Progenitor cell of endocrine pancreas (in vitro differentiated cells): ENCODE measurements at places on chromosomes 1 and 21. TPM values are rescaled to one million over a fixed set of nuclear protein-coding genes. Genes with fewer than 3 reads are reported as not detected.

The PLEKHN1 gene
- 1.1 and 1.9 TPM in 2 replicates for total RNA-seq

The CFHR3 gene
- 0.31 and 0.55 TPM in 2 replicates for total RNA-seq

The BLACAT1 gene
- 6.3 and 6.7 TPM in 2 replicates for total RNA-seq

DNA sequence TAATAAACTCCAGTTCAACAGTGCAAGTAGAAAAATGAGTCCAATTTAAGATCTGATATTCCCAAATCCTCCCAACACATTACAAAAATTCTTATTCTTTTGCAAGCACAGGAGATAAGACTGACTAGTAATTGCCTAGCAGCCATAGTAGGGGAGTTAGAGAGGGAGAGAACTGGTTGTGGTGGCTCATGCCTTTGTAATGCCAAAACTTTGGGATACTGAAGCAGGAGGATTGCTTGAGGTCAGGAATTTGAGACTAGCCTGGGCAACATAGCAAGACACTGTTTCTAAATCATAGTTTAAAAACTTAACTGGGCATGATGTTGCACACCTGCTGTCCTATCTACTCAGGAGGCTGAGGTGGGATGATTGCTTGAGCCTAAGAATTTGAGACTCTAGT lies 26.7 kb upstream of the PAPPA2 start:
- DNase-seq, result no peak

DNA sequence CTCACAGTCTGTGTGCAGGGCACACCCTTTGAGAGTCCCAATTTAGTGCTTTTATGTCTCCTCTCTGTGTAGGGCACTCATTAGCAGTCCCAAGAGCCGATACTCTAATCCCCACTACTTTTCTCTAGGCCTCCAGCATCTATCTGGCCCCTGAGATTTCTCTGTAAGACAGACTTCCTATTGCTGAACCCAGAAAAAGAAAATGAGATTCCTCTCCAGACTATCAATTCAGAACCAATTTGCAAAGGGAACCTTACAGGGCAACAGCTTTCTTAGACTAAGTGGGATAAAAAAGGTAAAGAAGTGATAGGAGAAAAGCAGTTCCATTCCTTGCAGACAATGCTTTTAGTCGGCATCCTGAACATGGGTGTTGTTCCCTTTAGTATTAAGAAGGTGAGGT lies 172.2 kb downstream of the EDEM3 start:
- DNase-seq, result no peak

- DNase-seq, result no peak
Observed at GRCh38 chr1:190011585-190011984, 466.1 kb downstream of the BRINP3 start.

DNA sequence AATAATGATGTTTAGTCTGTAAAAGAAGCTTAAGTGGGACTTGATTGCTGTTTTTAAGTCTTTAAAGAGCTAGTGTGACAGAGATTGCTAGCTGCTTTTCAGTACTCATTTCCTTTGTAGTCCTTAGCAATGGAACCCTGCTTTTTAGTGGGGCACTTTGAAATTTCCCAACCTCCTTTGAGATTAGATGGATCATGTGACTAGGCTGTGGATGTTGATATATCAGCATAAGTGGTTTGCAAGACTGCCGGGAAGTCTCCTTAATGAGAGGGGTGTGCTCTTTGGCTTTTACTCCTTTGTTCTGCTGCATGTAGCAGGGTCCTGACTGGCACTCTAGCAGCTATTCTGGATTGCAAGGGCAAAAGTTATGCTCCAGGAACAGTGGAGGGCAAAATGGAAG lies 11.2 kb upstream of the RCOR3 start:
- no peak for DNase-seq

DNA sequence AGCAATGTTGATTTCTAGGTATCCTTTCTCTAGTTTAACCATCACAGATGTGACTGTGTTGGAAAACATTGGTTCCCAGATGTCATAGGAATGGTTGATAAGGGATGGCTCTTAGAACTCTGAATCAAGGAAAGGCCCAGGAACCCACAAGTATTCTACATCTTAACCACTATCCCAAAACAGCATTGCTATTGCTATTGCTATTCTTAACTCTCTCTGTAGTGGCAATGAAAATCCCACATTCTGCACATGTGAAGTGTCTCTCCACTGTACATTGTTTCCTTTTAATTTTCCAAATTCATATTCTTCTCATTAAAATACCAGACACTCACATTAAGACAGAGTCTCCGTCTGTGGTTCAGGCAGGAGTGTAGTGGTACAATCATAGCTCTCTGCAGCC lies 420.4 kb upstream of the RUNX1 start:
- DNase-seq, result no peak

- DNase-seq, result no peak
Observed at GRCh38 chr1:26690157-26690556, 5.7 kb upstream of the ARID1A start.
